Activated T-cell treated with anti-CD3 and anti-CD28 coated beads, Interleukin-2, amount 50 U/mL, for 4 hours (primary cell): ENCODE measurements at places on chromosomes 1 and 21. TPM values are rescaled to one million over a fixed set of nuclear protein-coding genes. Genes with fewer than 3 reads are reported as not detected.

DNA sequence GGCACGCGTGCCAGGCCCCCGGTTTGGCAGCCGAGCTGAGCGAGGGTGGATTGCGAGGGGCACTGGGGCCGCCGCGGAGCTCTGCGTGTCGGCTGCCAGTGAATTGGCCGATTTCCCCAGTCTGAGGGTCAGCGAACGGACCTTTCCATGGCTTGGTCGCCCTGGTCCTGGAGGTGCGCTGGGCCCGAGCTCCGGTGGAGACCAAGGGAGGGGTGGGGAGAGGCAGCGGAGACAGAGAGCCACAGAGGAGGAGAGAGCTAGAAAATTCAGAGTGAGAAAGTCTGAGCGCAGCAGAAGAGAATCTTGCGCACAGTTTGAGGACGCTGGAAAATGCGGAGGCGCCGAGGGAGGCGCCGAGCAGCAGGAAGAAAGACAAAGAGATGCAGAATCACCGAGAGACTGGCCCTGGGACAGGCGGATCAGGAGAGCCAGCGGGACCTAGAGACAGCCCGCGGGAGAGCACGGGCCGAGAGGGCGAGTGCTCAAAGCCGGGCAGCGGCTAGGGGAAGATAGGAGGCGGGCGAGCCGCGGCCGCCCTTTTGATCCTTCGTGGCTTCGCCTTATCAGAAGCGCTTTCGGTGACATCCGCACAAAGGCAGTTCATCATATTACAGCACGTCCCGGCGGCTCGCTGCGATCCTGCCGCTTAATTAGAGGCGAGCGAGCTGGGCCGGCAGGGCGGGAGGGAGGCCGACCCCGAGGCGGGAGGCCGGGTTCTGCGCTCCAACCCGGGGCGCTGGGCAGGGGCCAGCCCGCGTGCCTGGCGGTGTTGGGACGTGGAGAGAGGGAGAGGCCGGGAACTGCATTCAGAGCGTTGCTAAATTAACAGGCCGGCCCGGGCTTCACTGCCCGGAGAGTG lies 12.7 kb downstream of the PAX7 start:
- no peak for DNase-seq

DNA sequence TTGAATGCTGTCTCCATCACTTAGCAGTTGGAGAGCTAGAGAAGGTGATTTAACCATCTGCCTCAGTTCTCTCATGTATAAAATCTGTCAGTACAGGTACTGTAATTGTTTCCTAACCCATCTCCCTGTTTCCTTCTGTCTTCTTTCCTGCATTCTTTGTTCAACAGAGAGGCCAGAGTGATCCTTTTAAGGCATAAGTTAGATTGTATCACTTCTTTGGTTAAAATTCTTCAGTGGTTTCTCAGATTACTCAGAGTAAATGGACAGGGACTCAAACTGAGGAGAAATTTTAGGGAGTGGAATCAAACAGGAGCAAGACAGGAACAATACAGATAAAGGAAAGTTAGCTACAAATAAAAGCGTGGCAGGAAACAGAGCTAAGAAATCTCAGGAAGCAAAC lies 45.2 kb upstream of the SSX2IP start:
- no peak for DNase-seq

- no peak for DNase-seq
Observed at GRCh38 chr21:46666941-46667740, 31.7 kb downstream of the PRMT2 start.

DNA sequence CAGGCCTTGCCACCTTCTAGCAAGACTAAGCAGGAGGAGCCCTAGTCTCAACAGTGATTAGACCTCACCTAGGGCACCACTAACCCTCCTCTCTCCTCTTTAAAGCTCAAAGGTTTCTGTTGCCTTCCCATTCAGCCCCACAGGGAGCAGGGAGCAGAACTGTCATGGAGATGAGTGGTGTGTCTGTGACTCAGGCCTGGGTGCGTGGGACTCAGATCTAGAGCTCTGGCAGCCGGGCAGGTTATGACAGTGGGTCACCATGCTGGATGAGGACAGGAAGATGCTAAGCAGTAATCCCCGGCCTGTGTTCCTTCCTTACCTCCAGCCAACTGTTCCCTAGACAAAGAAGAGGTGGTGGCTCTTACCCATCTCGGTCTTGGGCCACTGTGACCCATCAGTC lies 60.1 kb upstream of the COA6 start:
- no peak for DNase-seq

- no peak for DNase-seq
Observed at GRCh38 chr1:58361134-58361533, 185.4 kb downstream of the OMA1 start.

DNA sequence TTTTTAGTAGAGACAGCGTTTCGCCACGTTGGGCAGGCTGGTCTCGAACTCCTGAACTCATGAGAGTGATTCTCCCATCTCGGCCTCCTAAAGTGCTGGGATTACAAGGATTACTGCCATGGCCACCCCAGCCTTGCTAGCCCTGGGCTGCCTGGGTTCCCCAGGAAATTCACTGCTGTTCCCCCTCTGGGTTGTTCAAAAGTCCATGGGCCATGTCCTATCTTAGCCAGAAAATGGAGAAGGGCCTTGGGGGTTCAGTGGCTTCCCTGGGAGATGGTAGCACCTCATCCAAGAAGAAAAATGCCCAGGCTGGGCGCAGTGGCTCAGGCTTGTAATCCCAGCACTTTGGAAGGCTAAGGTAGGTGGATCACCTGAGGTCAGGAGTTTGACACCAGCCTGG lies 20.9 kb downstream of the SLC26A9 start:
- DNase-seq, result no peak

DNA sequence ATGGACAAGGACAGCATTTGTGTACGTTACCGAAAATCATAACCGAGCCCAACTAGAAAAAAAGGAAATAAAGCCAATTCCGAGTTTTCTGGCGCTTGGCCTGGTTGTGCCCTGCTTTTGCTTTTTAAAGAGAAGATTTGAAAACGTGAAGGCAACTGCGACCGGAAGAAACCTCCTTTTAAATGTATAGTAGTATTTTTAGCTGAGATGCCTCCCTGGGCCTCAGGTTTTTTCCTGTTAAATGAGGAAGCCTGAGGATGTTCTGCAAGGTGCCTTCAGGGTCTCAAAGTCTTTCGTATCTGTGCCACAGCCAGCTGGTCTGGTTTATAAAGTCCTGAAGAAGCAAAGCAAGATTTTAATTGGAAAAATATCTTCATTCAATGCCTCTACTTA lies 371 bp upstream of the ODF2L start:
- DNase-seq, result no peak

DNA sequence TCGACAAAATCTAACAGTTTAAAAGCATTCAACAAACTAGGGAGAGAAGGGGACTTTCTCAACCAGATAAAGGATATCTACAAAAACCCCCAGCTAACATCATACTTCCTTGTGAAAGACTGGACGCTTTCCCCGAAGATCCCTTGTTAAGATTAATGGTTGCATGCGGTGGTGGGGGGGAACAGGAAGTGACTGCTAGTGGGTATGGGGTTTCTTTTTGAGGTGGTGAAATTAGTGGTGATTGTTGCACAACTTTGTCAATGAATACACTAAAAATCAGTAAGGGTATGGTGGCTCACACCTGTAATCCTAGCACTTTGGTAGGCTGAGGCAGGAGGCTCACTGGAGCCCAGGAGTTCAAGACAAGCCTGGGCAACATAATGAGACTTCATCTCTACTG lies 26.9 kb upstream of the EYA3 start:
- no peak for DNase-seq

GRCh38 chr1:158534496-158534895 lies 19.7 kb downstream of the OR6Y1 start:
- no peak for DNase-seq

- no peak for DNase-seq
Observed at GRCh38 chr1:22502202-22502601, 50.6 kb downstream of the ZBTB40 start.

DNA sequence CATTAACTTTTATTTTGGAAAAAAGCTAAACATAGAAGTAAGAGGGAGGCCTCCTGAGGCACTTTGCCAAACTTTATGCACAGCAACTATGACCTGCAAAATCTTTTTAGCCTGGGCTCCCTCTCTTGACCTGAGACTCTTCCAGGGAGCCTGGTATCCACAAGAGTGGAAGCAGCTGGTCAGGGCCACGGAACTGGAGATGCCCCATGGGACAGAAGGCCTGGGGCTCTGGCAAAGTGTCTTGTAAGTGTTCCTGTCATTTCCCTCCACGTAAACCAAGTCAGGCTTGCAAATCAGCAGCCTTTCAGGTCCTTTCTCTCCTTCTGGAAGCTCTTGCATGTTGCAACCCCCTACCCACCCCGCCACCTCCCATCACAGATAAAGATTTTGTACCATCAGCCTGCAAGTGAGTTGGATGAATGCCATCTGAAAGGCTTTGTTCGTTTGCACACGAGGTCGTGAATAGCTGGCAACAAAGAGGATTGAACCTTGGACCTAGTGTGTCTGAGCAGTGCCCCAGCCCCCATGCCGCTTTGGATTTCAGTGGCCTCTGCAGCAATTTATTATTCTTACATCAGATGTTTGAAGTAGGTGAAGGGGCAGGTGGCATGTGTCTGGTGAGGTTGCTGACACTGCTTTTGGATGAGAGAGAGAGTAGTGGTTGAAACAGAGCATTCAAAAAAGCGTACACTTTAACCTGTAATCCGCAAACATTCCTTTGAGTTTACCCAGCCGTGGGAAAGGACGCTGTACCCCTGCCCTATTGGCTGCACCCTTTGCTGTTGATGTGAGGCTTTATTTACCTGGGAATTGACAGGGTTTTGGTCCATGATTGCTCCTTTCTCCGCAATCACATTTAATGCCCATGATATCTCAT lies 91.6 kb downstream of the GALNT2 start:
- no peak for DNase-seq

The AKR7A3 gene
- 0.53 TPM for total RNA-seq

The CRNN gene
- not detected for total RNA-seq

The FH gene
- total RNA-seq, result 76.7 TPM

The SEMA4A gene
- total RNA-seq, result 37.1 TPM

The SLFNL1 gene
- total RNA-seq, result 0.24 TPM

The TNNT2 gene
- total RNA-seq, result not detected

The PYHIN1 gene
- 2.5 TPM for total RNA-seq

The OR2T10 gene
- total RNA-seq, result not detected

The HSD17B7 gene
- 10.0 TPM for total RNA-seq

The MSTO1 gene
- 139 TPM for total RNA-seq

The PCSK9 gene
- 0.08 TPM for total RNA-seq

The TCP10L gene
- 1.1 TPM for total RNA-seq
